ENCODE measurements at places on chromosomes 7 and 10. TPM values are rescaled to one million over a fixed set of nuclear protein-coding genes. Genes with fewer than 3 reads are reported as not detected.

DNA sequence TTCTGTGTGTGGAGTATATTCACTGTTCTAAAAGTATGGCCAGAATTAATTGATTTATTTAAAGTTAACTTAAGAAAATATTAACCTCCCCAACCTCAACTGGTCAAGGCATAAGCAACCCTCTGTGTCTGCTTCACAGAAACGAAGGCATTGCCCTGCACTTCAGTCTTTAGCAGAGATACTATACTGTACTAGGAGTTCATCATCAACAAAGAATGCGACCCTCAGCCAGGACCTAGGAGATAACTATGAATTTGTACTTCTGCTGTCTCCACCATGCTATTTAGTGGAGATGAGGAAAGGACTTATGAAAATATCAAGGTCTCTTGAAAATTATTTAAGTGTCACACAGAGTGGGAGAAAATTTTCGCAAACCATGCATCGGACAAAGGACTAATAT lies 35.7 kb upstream of the SEMA3D start:
- H3K4me3 ChIP-seq: no peak overlapping the region
- H3K4me1 ChIP-seq: no peaks in the 10 kb centered on the region
- no peak for DNase-seq
- no peak overlapping the region for H3K27ac ChIP-seq
- H3K27me3 ChIP-seq: no peaks in the 10 kb centered on the region
- no peaks in the 10 kb centered on the region for H3K36me3 ChIP-seq

DNA sequence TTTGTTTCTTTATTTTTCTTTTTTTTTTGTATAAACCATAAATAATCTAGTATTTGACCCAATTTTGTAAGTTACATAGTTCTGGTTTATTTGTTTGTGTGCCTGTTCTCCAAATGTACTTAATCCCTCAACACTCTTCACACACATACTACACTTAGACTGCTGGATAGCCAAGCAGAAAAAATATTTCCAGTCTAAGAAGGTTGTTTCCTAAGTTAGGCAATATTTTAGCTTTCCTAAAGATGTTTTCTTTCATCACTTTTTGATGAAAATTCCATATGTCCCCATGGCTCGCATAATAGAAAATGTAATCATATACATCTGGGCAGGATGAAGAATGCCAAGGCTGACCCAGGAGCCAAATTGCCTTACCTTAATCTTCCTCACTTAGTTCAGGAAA lies 105.3 kb downstream of the PPP1R3A start:
- no peak overlapping the region for H3K4me3 ChIP-seq
- H3K36me3 ChIP-seq: no peaks in the 10 kb centered on the region

GRCh38 chr7:130922206-130923112 lies 188.5 kb upstream of the KLF14 start:
- no peak overlapping the region for H3K27ac ChIP-seq
- no peaks in the 10 kb centered on the region for H3K27me3 ChIP-seq
- H3K4me1 ChIP-seq: peaks cover 36% of the 10 kb centered on the region
- H3K36me3 ChIP-seq: peaks cover 12% of the 10 kb centered on the region

- no peak overlapping the region for H3K4me3 ChIP-seq
- peak overlapping the region; percentile 53 for H3K27ac ChIP-seq
- peaks cover 23% of the 10 kb centered on the region for H3K4me1 ChIP-seq
- no peaks in the 10 kb centered on the region for H3K36me3 ChIP-seq
- peak; percentile 55 for DNase-seq
Observed at GRCh38 chr10:35135861-35136260, 9.2 kb downstream of the CREM start.

DNA sequence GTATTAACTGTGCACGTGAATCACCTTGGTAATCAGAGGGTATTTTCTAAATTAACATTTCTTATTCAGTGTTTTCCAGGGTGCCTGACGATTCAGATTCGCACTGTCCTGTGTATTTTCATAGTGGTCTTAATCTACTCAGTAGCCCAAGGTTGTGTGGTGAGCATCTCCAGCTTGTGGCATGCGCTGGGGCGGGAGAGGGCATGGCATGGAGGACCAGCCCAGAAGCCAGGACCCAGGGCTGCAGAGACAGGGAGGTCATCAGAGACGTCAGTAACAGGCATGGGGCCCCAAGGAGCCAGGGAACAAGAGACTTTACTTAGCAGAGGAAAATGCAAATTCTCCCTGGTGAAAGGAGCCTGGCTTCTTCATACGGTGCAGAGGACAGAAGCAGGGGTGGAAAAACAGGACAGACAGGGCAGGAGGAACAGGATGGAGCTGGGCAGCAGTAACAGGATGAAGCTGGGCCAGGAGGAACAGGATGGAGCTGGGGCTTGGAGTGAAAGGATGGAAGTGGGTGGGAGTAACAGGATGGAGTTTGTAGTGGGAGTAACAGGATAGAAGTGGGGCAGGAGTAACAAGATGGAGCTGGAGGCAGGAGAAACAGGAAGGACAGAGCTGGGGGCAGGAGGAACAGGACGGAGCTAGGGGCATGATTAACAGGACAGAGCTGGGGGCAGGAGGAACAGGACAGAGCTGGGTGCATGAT lies 110.9 kb downstream of the ADCY1 start:
- no peaks in the 10 kb centered on the region for H3K4me1 ChIP-seq
- no peak overlapping the region for H3K27ac ChIP-seq
- DNase-seq: no peak
- no peak overlapping the region for H3K4me3 ChIP-seq

- H3K4me1 ChIP-seq: peaks cover 3% of the 10 kb centered on the region
- no peaks in the 10 kb centered on the region for H3K36me3 ChIP-seq
- no peak overlapping the region for H3K27ac ChIP-seq
- DNase-seq: no peak
- H3K27me3 ChIP-seq: peaks cover 3% of the 10 kb centered on the region
Observed at GRCh38 chr10:48609899-48610584, 5.2 kb upstream of the ARHGAP22 start.

SUN3 gene
- not detected for total RNA-seq

ERVW-1 gene
- total RNA-seq: not detected

GDF2 gene
- total RNA-seq: not detected
